ENCODE measurements at places on chromosomes 1 and 21.

DNA sequence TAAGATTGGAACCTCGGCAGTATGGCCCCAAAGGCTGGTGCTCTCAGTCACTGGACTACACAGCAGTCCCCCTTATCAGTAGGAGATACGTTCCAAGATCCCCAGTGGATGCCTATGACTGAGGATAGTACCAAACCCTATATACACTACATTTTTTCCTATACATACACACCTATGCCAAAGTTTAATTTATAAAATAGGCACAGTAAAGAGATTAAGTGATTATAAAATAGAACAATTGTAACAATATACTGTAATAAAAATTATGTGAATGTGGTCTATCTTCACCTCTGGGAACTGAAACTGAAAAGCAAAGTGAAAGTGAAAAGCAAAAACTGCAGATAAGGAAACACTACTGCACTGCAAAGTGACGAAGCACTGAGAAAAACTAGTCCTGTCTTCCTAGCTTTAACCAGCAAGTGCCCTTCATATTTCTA is 96.8 kb downstream of the INTS7 start:
- DNase-seq = no peak

- no peak for DNase-seq
Measured at GRCh38 chr1:180627411-180627810, 4.4 kb upstream of the XPR1 start.

- DNase-seq = no peak
Measured at GRCh38 chr1:56527548-56528302, 51.6 kb downstream of the PLPP3 start.

DNA sequence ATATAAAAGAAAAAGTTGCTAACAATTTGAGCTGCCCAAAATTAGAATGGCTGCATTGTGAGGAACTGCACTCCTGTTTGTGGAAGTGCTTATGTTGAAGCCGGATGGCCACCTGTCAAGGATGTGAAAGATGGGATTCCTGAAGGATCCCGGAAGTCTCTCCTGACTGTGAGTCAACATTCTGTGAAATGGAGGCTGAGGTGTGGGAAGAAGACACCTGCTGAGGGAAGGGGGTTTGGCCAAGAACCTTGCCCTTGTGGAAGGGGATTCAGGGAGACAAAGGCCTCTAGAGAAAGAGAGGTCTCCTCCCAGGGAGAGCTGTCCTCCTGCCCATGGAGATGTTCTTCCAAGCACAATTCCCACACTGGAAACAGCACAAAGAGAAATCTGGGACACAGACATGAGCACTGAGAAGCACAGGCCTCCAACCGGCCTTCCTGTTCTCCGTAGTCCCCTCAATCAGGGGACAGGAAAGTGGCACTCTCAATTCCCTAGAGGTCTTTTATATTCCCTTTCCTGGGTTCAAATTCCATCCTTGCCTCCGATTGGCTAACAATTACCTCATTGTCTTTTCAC is 70.5 kb downstream of the CD2 start:
- DNase-seq = no peak

- peak; percentile 62 for DNase-seq
Measured at GRCh38 chr1:10530281-10530740, 55.6 kb downstream of the PEX14 start.

DNA sequence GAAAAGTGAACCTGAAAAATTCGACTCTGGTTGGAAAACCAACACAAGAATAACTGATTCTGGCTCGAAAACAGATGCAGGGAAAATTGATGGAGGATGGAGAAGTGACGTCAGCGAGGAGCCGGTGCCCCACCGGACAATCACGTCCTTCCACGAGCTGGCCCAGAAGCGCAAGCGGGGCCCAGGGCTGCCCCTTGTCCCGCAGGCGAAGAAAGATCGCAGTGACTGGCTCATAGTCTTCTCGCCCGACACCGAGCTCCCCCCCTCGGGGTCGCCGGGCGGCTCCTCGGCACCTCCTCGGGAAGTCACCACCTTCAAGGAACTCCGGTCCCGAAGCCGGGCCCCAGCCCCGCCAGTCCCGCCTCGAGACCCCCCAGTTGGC is 1.9 kb downstream of the RUSC1 start:
- peak; percentile 73 for DNase-seq

- peak; percentile 49 for DNase-seq
Measured at GRCh38 chr1:38608202-38608864, 251.2 kb downstream of the RRAGC start.

GRCh38 chr21:42251654-42252324 is 32.8 kb downstream of the ABCG1 start:
- no peak for DNase-seq

DNA sequence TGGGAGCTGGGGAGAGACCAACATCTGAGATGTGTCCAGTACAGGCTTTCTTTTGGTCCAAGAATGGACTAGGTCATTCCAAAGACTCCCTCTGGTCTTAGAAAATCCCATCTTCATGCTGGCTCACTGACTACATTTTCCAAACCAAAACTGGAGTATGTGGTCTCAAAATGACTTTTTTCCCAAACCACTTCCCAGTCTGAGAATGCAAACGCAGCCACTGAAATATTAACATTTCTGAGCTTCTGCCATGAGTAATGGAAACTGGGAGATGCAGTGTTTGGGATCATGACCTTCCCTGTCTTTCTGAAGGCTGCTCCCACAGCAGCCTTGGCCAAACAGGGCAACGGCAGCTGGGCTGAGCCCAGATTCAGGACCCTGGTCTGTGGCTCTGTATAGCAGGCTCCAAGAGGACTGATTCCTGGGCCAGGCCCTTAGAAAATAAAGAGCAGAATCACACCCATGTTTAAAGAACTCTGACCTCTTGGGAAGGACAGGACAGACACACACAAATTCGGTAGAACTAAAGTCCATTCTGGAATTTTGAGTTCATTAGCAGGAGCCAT is 62.1 kb upstream of the CNTN2 start:
- no peak for DNase-seq

GRCh38 chr1:204878621-204879234 is 8.1 kb downstream of the NFASC start:
- DNase-seq = no peak

GRCh38 chr1:226728448-226728847 is 10.6 kb downstream of the ITPKB start:
- DNase-seq = no peak

DNA sequence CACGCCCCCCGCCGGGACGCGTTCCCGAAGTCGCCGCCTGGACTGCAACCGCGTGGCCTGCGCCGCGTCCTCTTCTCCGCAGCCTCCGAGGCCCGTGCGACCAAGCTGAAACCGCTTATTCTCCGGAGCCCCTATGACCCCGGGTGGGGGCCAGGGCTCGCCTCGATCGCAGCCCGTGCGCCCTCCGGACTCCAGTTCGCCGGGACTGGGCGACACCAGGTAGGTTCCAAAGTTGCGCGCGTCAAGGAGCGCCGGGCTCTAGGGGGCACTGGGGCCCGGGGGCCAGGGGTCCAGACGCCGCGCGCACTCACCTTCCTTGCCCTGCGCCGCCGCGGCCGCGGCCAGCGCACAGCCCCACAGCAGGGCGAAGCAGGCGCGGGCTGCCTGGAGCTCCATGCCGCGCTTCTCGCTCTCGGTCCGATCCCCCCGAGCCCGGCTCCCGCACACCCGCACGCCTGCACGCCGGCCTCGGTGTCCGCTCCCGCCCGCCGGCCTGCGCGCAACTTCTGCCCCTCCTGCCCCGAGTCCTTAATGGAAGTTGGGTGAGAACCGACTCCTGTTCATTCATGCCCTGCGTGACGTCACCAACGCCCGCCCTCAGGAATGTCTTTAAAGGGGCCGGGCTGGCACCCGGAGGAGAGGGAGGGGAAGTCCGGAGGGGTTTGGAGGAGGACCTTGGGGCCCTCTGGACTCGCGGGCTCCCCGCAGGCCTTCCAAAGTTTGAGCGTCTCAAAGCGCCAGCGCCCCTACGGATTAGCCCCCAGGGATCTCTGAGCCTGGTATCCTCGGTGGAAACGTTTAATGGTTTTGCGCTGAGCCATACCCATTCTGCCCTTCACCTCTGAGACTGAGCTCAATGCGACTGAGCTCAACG is at the start of gene EPHA2:
EPHA2 (minus strand) TSS at position 533 of the 874 bp plus-strand sequence; CDS start at position 396, 137 bp downstream.
- peak; percentile 96 for DNase-seq

DNA sequence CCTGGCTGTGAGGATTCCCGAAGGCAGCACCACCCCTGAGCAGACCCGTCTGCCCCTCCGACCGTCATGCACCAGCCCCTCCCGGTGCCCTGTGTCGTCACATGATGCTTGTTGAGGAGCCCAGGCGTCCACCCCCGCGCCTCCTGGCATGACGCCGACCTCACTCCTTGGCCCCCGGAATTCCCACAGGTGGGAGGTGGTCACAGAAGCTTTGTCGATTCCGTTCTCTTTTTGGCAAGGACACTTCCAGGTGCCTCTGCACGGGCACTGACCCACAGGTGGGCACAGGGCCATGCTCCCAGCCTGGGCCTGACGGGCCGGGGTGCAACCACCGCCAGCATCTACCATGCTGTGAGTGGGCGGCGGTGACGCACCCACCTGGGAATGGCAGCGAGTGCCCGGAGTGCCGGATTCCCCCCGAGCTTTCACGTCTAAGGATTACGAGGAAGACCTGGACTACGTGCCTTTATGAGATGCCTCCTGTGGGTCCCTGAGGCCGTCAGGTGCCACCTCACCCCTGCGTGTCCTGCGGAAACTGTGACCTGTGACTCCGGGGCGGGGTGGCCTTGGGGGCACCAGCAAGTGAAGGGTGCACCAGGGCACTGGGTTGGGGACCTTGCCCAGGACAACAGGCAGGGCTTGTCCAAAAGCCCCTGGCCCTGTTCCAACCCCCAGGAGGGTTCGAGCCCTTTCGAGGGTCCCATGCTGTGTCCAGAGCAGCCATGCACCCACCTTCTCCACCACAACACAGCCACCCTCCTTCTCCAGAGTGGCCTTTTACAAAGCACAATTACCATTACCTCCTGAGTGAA is 31.4 kb upstream of the COL6A1 start:
- DNase-seq = no peak

DNA sequence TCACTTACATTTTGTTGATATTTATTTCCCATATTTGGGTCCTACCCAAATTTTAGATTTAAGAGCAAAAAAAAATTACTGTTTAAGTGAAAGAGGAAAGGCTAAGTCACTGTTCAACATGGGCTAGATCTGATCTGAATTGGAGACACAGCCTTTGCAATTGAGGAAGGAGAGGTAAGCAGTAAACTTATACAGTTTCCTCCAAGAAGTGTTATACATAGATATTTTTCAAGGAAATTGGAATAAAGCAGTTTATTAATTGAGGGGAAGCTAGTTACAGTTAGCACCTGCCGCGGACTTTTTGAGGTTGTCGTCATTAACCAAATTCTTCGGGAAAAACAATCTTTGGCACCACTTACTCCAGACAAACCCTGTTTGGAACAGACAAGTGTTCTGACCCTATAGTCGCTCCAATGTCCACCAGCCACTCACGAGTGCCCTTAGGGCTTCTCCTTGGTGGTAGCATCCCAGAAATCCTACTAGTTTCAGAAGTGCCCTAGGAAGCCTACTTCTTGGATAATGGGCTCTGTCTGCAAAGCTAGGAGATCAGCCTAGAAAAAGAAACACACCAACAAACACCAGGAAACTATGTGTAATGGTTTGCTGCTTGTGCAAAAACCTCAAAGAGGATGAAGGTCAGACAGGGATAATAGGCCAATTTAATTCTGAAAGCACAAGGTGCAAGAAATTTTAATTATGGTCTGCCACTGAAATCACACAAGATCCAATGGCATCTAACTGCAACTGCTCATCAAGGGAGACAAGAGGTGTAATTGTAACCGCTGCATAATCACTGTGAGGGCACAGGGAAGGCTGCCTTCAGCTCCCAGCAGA is 2.5 kb downstream of the WLS start:
- DNase-seq = no peak

DNA sequence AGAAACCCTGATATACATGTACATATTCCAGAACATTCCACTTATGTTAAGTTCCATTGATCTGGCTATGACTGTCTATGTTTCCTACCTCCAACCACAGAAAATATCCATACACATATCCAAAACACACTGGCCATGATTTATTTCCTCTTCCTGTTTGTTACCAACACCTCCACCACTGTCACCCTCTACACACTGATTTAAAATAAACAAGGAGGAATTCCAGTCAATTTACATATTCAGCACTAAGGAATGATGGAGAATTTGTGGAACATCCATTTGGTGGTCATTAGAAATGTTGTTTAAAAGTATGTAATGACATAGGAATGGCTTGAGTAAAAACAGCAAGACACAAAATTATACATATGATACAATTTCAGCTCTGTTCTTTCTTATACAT is 5.5 kb upstream of the STX6 start:
- no peak for DNase-seq

DNA sequence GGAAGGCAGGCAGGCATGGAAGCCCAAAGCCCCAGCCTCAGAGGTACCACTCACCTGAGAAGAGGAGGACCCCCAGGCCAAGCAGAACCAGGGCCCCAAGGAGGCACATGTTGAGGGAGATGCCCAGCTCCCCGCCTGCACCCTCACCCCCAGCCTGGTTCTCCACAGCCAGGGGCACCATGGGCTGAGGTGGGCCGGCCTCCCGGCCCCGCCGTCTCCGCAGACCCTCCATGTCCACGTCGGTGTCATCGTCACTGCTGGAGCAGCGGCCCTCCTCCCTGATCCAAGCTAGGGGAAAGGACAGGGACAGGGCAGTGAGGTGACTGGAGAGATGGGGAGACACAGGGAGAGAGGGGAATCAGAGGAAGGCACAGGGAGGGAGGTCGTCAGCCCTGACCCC is 7.8 kb downstream of the PBXIP1 start:
- no peak for DNase-seq

- DNase-seq = no peak
Measured at GRCh38 chr1:10914056-10914455, 98.4 kb upstream of the TARDBP start.

DNA sequence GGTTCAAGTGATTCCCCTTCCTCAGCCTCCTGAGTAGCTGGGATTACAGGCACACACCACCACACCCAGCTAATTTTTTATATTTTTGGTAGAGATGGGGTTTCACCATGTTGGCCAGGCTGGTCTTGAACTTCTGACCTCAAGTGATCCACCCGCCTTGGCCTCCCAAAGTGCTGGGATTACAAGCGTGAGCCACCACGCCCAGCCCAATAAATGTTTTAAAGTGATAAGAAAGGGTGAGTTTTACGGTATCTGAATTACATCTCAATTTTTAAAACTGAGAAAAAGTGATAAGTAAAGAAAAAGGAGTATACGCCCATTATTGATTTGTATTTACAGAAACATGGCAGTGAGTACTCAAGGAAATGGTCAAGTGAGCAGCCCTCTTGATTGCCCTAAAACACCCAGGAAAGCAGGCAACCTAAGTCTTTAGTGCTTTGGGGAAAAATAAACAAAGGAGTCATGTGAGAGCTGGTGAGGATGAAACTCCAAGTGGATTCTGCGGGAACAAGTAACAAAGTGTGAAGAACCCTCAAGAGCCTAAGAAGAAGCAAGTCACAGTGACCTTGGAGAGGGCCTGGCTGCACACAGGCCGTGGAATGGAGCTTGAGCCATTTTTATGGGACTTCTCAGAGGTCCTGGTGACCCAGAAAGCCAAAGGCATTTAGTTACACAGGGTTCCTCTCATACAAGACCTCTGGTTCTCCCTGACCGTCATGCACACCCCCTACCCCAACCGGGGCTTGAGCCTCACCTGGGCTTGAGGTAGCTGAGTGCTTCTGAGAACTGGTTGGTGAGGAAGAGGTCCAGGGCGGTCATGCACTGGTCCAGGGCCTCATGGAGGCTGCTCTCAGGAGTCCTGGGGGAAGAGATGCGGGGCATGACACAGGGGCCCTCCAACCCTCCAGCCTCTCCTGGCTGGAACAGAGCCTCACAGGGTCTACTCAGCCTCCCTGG is 9.1 kb downstream of the TTC39A start:
- DNase-seq = no peak

GRCh38 chr1:204087893-204088528 is 15.1 kb downstream of the SOX13 start:
- DNase-seq = no peak
